GM12891 (cell line): ENCODE measurements at places on chromosomes 7 and 10.

GRCh38 chr10:31102421-31102820 lies 70.8 kb upstream of the ZNF438 start:
- no peak for DNase-seq

DNA sequence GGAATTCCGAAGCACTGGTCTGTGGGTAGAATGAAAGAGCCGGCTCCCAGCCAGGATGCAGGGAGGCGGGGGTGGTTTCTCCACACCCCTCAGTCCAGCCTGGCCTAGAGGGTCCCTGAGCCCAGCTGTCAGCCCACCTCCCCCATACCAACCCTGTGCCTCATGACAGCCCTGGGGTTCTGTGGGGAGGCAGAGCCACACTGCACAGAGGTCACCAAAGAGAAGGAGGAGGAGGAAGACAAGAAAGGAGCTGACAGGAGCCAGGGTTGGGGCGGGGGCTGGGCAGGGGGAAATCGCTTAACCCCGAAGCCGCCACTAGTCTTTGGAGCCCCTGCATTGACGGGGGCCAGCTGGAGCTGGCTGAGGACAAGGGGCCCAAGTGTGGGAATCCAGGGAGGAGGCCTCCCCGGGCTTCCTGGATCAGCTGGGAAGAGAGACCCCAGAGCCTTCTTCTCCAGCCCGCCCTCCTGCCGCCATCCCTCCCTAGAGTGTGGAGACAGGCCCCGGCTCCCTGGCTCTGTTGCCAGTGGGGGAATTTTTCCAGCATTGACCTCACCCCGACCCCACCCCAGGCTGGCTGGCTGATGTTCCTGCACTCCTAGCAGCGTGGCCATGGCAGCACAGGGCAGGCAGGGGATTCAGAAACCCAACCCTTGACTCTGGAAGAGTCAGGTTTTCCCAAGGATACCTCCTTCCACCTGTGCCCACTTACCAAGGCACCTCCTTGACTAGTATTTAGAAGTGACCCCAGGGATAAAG lies 32.5 kb downstream of the KAZALD1 start:
- DNase-seq: no peak

DNA sequence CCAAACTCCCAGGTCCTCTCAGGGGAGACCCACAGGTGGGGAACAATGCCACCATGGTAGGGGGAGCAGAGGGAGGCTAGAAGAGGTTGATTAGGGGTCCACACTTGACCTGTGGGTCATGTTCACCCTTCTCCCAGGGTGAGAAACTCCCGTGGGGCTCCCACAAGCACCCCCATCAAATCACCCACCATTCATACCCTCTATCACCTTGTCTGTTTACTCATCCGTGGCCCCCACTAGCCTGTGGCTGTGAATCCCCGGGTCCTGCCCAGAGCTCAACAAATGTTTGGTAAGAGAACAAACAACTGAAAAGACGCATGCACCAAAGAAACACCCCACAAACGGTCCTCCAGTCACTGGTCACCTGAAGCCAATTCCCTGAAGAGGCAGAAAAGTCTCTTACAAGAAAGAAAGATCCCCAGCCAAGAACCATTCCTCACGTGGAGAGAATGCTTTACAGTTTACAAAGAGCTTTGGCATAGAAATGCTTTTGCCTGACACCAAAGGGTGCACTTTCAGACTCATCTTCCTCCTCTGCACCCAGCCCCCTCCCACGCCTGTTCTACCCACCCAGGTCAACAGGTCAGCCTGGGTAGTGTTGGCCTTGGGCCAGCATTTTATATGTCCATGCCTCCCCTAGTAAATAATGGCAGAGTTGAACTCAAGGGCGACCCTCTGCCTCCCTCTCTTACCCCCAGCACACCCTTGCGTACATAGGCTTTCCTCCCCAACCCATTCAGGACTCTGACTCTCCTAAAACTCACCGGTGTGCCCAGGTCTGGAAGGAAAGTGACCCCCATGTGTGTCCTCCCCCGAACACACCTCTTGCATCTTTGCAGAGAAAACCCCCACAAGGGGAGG lies 1.9 kb downstream of the ZCCHC24 start:
- no peak for DNase-seq

- no peak for DNase-seq
These were observed 18.8 kb downstream of the FIGNL1 start for GRCh38 chr7:50431316-50431715.

- no peak for DNase-seq
These were observed 59.5 kb upstream of the CDCA7L start for GRCh38 chr7:22005151-22005550.

GRCh38 chr10:28839600-28840007 lies 162.3 kb downstream of the BAMBI start:
- no peak for DNase-seq

GRCh38 chr7:32494946-32495297 lies 367 bp upstream of the AVL9 start:
- no peak for DNase-seq

- no peak for DNase-seq
These were observed 18.5 kb downstream of the EIF3B start for GRCh38 chr7:2373124-2373556.

DNA sequence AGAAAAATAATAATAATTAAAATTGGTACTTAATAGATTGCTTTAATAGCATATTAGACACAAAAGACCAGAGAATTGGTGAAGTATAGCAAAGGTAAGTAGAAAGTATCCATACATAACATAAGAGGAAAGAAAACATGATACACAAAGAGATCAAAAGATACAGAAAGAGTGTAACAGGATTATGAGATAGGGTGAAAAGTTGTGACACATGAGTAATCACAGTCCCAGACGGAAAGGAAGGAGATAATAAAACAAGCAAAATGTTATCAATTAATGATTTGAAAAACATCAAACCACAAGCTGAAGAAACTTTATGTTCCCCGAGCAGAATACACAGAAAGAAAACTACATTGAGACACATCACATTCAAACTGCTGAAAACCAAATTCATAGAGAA lies 10.5 kb downstream of the TCAF1 start:
- no peak for DNase-seq

DNA sequence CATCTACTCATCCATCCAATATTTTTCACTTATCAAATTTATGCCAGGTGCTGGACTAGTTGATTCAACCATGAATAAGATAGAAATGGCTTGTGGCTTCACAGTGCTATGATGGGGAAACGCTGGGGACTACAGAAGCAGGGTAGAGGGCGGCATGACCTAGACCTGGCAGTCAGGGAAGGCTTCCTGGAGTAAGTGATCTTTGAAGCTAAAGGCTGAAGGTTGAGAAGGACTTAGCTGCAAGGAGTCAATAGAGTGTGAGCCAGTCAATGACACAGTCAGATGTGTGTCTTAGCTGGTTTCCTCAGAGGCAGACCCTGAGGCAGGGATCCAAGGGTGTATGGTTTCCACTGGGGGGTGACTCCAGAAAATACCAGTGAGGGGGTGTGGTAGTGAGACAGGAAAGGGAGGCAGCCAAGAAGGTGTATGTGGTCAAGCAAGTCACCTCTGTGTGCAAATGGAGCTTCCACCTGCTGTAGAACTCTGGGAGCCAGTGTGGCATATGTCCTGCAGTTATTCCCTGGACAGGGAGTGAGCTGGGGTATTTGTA lies 10.3 kb downstream of the PRF1 start:
- no peak for DNase-seq

DNA sequence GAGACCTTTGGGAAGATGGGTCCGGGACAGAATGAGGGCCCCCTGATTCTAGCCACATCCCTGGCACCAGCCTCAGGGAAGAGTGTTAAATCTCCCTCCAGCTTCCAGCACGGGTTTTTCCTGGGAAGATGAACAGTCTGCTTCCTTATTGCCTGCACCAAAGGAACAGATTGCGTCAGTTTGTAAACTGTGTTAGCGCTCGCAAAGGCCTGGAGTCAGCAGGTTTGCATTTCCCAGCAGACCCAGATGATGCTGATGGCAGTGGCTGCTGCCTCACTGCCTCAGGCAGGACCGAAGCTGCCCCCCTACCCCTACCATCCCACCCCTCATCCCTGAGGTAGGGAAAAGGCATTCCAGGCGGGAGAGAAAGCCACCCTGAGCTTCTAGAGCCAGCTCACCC lies 34.6 kb upstream of the LRRC4 start:
- no peak for DNase-seq

GRCh38 chr7:120039138-120039537 lies 233.8 kb upstream of the KCND2 start:
- no peak for DNase-seq

- DNase-seq: no peak
These were observed 4.1 kb upstream of the ITGA8 start for GRCh38 chr10:15723803-15724202.

DNA sequence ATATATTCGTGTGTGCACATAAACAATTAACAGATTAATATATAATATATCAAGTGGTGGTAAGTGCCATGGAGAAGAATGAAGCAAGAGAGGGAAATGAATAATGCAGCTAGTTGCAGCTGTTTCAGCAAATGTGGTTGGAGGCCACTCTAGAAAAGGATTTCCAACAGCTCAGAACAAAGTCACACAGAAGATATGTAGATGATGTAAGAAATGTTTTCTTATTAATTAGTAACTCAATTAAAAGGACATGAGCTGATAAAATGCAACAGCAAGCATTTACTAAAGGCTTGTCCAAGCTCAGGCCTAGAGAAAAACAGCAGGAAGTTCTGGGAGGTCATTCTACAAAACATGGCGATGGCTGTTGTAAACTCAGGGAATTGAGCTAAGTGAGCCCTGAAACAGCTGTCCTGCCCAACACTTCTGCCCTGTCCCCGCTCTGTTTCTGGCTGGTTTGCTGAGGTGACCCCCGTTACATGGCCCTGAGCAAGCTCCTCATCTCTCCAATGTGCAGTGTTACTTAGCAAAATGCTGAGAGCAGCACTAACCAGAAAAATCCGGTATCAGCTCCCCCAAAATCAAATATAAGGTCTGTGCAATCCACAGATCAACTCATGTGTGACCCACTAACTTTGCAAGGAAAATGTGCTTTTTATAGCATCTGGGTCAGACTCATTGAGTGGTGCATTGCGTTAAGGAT lies 23.4 kb upstream of the C10orf67 start:
- DNase-seq: no peak

GRCh38 chr10:79067241-79068202 lies 1.2 kb upstream of the ZMIZ1 start:
- peak; percentile 88 for DNase-seq

DNA sequence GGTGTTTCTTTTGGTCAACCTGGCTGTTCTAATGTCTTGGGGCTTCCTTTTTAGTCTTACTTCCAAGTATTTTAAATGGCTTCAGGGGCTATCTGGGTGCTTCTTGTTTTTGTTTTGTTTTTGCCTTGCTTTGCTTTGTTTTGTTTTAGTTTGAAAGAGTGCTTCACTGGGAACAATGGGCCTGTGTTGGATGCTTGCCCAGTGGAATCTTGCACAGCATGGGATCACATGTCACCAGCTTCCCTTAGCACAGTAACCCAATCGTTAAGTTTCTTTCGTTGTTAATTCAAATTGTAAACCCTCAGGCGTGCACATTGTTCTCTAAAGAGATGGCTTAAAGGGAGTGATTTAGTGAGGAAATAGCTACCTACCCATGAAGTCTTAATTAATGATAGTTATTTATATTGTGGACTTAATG lies 8.9 kb downstream of the COL17A1 start:
- DNase-seq: no peak

DNA sequence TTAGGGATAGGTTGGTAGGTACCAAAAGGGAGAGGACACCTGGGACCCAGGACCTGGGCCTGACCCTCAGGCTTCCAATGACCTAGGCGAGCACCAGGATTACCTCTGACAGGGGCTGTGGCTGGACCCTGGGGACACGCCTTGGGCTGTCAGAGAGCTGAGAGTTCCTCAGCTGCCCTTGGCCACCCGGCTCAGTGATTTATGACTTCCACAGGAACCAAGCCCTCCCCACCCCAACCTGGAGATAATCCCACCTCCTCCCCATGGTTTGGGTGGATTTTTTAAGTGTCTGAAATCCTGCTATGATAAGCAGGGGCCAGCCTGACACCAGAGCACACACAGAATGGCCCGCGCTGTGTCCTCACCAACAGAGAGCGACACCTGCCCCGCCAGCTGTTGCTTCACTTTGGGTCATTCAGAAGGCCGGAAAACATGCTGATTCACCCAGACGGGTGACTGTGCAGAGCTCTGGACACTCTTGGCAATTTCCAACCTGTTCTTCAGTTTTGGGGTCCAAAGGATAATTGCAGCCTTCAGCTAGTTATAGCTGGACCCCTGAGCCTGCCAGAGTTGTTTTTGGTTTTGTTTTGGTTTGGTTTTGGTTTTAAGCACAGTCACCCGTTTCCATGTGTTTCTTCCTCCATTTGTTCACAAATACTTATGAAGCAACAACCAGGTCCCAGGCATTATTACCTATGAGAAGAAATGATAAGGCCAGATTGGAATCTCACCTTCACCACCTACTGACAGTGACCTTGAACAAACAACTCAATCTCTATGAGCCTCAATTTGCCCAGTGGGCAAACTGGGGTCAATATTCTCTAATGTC lies 78.2 kb downstream of the RAB11FIP2 start:
- DNase-seq: no peak

DNA sequence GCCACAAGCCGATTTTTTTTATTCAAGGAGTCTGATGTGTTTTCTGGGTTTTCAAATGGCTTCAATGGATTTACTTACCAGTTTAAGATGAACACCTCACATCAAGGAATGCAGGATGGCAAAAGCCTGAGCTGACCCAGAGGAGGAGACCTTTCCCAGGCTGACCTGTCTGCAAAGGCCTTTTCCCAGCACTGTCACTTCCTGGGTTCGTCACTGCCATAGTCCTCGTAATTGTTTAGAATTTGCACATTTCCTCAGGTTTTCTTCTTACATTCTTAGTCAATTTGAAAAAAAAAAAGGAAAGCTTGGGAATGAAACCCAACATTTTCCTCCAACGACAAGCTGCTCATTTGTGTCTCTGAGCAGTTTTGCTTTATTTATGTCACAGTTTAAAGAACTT lies 42.0 kb downstream of the PTER start:
- no peak for DNase-seq

GRCh38 chr10:127905001-127905847 lies 1.7 kb upstream of the PTPRE start:
- DNase-seq: no peak

DNA sequence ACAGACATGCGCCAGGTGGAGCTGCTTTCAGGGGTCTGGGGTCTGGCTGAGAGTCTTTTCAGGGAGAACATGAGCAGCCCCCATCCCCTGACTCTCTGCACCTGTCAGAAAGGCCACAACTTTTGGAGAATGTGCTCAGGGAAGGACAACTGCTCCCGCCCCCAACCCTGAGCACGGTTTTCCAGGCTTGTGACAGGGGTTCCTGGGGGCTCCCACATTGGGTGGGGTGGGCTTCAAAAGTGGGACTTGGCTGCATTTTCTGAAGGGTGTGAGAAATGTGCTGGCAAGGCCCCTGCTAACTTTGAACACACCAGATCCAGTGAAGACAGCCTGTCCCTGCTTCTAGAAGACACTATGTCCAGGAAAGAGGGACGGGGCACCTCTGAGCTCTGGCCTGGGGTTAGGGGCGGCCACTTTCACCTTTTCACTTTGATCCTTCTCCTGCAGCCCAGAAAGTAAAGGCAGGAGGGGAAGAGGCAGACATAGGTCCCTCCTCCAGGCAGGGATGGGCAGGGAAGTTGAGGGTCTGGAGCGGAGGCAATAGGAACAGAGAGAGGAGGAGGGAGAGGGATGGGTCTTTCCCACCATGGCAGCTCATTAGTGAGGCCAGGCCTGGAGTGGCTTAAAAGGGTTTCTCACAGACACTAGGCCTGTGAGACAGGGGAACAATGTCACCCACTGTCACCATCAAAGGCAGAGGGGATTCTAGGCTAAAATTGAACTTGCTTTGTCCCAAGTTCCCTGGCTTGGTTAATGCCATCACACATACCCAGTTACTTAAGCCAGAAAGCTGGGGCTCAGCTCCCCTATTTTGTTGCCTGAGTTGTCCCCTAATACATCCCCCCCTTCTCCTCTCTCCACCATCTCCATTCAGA lies 1.5 kb downstream of the KCP start:
- DNase-seq: no peak
